ENCODE measurements at places on chromosomes 11 and 22.

DNA sequence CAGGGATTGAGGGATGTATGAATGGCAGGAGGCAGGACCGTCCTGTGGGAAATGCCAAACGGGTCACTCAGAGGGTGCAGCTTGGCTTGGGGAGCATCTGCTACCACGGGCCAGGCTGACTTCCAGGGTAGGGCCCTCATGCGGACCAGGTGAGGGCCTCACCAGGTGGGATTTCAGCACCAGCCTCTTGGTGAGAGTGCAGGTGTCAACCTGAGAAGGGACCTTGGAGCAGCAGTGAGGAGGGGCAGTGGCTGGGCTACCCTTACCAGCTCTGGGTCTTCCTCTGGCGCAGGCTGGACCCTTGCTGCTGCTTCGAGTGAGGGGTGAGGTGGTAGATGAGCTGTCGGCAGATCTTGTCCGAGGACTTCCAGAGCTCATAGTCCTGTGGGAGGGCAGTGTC, 4.9 kb downstream of the LRRC75B start:
- no peak for DNase-seq

DNA sequence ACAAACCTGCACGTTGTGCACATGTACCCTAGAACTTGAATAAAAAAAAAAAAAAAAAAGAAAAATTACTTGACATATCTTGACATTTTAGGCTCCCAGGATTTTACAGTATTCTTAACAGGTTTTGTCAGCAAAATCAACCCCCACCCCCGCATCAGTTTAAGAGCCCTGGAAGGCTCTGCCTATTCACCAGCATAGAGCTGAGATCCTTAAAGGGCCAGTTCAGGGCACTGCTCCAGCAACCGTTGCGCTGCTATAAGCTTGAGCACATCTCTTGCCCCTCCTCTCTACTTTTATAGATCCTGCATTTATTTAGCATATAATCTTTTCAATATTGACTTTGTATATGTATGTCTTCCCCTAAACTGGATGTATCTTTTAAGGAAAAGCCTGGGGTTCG, 697 bp upstream of the PAFAH1B2 start:
- DNase-seq = peak; percentile 49

DNA sequence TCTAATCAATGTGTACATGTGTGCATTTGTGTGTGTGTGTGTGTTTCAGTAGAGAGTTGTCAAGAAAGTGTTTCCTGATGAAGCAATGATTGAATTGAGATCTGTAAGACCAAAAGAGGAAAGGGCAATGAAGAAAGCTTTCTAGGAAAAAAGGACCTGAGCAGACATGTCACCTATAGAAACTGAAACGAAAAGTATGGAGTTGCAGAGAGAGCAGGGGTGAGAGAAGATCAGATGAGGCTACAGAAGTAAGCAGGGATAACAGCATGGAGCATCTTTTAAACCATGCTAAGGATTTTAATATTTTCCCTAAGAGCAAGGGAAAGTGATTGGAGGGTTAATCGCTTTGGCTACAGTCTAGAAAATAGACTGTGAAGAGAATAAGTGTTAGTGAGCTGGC, 1459.4 kb upstream of the TENM4 start:
- no peak for DNase-seq

- DNase-seq = no peak
These were observed 6.8 kb upstream of the INSC start for GRCh38 chr11:15107730-15108515.

DNA sequence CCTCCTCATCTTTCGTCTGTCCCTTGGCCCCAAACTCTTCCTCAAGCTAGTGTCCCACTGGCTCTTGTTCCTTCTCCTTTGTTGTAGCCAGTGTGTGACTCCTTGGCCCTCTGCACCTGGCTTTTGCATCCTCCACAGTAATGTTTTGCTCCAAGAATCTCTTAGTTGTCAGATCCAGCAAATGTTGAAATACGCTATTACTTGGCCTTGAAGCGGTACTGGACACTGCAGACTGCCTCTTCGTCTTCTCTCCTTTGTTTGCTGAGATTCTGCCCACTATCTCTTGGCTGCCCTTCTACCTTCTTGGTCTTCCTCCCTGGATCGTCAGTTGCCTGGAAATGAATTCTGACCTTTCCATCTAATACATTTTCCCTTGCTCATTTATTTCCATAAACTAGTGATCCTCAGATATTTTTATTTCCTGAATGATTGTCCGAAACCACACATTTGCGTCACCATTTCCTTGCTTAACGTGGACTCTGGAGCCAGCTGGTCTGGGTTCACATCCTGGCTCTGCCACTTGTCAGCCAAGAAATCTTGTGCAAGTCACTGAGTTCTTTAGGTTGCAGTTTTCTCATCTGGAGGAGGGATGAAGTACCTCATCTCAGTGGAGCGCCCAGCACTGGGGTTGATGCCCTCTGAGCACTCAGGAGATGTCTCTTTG, 113.6 kb downstream of the LDLRAD3 start:
- no peak for DNase-seq

DNA sequence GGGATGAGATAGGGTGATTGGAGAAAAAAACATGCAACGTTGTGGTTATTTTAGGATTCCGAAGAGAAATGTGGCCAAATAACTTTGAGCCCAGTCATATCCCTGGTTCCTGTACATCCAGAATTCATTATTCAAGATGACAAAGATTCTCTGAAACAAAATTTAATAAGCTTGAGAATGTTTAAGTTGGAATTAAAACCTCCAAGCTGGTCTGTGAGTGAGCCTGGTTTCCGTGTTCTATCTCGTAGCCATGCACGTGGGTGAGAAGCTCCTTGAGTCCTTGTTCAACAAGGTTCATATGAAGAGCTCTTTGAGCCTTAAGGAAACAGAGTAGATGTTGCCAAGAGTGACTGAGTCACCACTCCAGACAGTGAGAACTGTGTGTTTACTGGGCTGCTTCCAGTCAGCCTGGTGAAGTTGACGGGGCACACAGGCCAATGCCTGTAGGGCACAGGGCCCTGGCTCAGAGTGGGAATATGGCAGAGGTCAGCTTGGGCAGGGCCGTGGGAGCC, 206.5 kb downstream of the NAV2 start:
- DNase-seq = no peak

- no peak for DNase-seq
These were observed 15.5 kb upstream of the C1QTNF4 start for GRCh38 chr11:47609675-47610074.

DNA sequence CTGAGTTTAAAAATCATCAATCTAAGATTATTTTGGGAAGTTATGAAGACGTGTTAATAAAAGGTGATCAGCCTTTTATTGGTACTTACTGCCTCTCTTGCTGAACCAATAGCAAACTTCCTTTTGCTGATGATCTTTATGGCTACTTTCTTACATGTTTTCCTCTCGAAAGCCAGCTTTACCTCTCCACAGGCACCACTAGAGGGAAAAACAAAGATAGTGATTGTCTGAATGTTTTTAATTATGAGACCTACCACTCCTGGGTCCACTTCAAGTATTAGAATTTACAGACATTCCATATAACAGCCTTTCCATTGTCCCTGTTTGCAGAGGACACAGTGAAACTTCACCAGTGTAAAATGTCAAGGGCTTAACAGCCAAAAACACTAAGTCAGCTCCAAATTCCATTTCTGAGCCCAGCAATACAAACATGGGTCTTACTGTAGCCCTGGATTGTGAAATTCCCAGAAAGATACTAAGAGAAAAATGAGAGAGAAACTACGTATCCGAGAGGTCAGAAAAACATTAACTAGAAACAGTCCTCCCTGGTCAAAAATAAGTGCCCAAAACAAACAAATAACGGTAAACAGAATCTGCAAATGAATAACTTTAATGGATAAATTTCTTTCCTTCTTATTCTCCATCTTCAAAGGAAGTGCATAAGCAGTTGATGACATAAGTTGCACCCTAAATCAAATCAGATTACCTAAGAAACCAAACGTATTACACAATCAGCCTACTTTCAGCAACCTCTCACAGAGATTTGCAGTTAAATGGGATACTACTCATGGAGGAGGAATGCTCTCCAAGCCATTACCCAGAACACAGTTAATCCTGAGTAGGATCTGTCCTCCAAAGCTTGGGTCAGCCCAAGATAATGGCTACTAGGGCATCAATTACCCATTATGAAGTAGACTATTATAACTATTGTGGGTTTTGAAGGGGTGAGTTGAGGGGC, 29.5 kb downstream of the CHEK2 start:
- no peak for DNase-seq

DNA sequence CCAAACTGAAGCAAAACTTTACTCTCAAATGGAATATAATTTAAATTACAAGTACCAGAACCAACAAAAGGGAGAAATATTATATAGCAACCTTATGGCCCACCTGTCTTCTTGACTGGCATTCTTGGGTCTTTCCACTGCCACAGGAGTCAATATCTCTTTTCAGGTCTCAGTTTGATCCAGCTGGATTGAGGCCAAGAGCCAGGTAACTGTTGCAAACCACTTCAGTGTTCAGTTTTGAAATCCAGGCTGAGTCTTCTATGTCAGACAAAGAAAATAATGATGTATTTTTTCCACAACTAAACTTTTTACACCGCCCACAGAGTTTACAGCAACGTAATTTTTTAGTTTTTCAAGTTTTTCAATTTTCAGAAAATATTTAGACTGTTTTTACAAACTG, 648 bp downstream of the DLG2 start:
- DNase-seq = no peak

DNA sequence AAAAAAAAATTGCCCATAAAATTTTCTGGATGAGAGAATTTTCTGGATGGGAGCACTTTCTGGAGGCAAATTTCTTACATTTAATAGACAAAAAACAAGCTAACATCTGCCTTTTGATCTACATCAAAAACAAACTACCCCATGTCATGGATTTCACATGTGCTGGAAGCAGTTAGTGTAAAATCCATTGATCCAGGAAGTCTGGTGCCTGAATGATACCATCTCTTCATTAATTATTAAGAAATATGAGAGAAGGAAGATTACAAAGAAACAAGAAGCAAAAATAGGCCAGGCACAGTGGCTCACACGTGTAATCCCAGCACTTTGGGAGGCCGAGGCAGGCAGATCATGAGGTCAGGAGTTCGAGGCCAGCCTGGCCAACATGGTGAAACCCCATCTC, 53.2 kb upstream of the FAM181B start:
- DNase-seq = no peak

- no peak for DNase-seq
These were observed 19.9 kb downstream of the TRIOBP start for GRCh38 chr22:37716708-37717107.

- DNase-seq = no peak
These were observed 35.3 kb upstream of the NECTIN1 start for GRCh38 chr11:119764108-119764868.

- no peak for DNase-seq
These were observed 80.7 kb downstream of the JRKL start for GRCh38 chr11:96470521-96470920.

- DNase-seq = no peak
These were observed 25.9 kb upstream of the SMTN start for GRCh38 chr22:31055117-31055634.

GRCh38 chr22:27125539-27125938, 468.2 kb downstream of the MIAT start:
- no peak for DNase-seq

DNA sequence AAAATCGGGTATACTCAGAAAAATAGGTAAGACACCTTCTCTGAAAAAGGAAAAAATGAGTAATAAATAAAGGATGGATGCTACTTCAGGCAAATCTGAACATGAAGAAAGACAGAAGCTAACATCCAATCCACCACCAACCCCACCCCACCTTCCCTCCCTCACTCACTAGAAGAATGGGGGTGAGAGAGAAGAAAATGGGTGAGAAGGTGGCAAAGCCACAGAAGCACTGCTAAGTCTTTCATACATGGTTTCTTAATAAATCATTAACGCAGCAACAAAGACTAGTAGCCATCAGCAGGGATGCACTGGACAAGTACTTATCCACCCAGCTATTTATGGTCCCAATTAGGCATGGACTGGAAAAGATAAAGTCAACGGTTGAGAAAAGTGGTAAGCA, 5.9 kb downstream of the FHIP1B start:
- DNase-seq = no peak

DNA sequence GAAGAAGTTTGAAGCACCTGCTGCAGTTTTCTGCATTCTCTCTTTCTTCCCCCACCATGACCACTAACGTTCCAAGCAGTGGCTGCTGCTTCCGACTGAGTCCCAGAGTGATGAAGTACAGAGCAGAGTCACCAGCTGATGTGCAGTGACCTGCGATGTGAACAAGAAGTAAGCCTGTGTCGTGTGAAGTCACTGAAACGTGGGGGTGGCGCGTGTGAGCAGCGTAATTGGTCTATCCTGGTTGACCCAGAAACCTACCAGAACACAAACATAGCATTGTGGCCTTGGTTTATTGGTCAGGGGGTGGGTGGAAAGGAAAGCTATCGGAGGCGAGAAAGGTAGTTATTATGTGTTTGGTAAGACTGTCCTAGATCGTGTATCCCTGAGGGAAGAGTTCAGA, 3.5 kb downstream of the KRTAP5-7 start:
- DNase-seq = no peak

- DNase-seq = no peak
These were observed 4.8 kb downstream of the OAF start for GRCh38 chr11:120215634-120216033.

DNA sequence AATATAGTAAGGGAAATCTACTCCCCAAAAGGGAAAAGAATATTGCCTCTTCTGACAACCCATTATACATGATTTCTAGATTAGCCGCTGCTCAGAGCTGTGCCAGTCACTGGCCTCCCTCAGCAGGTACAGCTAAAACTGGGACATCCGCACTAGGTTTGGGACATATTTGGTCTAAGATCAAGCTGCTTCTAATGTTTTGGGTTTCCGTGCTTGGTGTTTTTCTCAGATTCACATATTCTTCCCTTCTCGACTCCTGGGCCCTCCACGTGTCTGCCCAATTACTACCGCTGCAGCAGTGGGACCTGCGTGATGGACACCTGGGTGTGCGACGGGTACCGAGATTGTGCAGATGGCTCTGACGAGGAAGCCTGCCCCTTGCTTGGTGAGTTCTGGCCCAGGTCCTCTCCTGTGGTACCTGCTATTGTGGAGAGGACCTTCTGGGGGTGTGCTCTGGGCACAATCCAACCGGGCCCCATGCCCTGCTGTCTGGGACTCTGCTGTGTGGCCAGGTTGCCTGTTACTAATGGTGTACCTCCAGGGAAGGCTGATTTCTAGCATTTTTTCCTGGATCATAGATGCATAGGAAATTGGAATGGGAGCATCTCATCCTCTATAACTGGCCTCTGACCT, 138.1 kb upstream of the SORL1-AS1 start:
- no peak for DNase-seq

- no peak for DNase-seq
These were observed 166.5 kb downstream of the UVRAG start for GRCh38 chr11:75981546-75981945.

- DNase-seq = peak; percentile 65
These were observed 24.4 kb upstream of the BIRC3 start for GRCh38 chr11:102292933-102293332.

- no peak for DNase-seq
These were observed 16.6 kb downstream of the TBC1D10A start for GRCh38 chr22:30309951-30310741.
